Tongue (tissue), 3 donors: ENCODE measurements at places on chromosomes 1 and 21. TPM values are rescaled to one million over a fixed set of nuclear protein-coding genes. Genes with fewer than 3 reads are reported as not detected.

DNA sequence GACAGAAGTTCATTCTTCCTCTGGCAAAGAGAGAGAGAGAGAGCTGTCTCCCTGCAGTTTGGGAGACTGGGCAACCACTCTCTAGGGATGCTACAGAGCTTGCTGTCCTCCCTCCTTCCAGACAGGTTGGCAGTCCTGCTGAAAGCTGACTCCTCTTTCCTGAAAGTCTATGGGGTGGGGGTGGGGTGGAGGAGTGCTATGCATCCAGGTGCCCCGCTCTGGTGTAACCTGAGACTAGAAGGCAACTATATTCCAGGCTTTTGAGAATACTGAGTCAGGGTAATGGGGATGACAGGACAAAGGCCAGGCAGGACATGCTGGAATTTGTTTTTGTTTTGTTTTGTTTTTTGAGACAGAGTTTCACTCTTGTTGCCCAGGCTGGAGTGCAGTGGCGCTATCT is 55.4 kb downstream of the OPTC start:
- DNase-seq, result no peak

GRCh38 chr1:175560192-175560591 is 183.2 kb downstream of the TNR start:
- DNase-seq, result no peak

- no peak for DNase-seq
Observed at GRCh38 chr1:31744165-31744888, 19.8 kb downstream of the ADGRB2 start.

DNA sequence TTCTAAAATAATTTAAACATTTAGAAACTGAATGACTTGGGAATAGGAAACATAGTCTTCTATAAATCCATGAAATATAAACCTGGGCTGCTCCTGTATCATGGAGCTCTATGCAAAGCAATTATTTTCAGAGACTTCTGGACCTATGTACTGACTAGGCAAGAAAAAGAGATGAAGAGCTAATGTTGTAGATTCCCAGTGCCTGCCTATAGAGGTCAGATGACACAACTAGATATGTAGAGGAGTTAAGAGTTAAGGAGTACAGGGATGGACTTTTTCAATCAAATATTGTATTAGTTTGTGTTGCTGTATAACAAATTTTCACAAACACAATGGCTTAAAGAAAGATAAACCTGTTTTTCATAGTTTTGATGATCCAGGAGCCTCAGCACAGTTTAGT is 1434.5 kb downstream of the KCNT2 start:
- no peak for DNase-seq

GRCh38 chr1:220338759-220339158 is 66.5 kb upstream of the RAB3GAP2 start:
- DNase-seq, result no peak

DNA sequence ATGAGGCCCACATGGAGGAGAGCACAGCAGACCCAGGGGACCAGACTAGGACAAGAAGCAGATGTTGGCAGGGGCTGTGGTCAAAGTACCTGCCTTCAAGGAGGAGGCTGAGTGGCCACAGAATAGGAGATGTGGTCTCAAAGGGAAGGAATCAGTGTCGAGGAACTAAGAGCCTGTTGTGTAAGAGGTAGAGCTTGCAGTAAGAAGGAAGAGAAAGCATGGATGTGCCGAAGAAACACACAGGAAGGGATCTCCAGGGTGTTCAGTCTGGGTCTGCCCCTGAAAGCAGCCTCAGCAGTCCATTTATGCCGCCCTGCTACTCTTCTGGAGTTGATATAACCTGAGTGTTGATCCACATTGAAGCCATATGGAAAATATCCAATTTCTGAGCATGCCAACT is 83.9 kb downstream of the NID1 start:
- no peak for DNase-seq

DNA sequence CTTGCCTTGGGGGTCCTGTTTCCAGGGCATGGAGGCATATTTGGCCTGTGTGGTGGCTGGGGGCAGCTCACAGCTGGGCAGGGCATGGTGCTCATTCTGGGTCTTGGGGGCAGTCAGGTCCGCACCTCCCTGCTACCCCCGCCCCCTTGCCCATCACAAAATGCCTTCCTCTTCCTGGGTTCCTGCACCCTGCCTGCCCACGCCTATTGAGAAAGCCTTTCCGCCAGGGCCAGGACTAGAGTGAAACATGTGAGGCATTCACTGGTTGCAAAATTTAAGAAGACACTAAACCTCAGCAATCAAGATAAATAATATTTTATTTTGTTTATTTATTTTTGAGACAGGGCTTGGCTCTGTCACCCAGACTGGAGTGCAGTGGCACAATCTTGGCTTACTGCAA is 19.7 kb downstream of the PTAFR start:
- DNase-seq, result no peak

DNA sequence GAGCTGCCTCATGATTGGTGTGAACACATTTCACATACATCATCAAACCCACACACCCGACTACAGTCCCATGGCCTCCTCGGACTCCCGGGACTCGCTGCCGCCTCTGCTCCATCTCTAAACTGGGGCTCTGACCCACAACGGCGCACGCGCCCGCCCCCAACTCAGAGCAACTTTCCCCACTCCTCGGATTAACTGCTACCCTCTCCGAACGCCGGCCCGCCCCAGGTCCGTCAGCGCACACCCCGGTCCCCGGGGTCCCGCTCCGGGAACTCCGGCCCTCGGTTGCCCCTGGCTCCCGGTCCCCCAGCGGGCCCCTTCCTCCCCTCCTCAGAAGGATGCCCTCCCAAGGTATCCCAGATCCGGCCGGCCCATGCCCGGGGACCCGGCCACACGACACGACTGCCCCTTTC is 740 bp downstream of the DSTYK start:
- DNase-seq, result no peak

CFAP74 gene
- 0.62 TPM for total RNA-seq

HSPB7 gene
- 93.7 TPM for total RNA-seq

DIRAS3 gene
- 10.3 TPM for total RNA-seq

GRCh38 chr21:21851657-21852056 is 853.4 kb downstream of the NCAM2 start:
- DNase-seq, result peak; percentile 6

- no peak for DNase-seq
Observed at GRCh38 chr1:160606611-160607010, 27.3 kb upstream of the CD84 start.

GRCh38 chr21:28444557-28444956 is 548.1 kb downstream of the LTN1 start:
- DNase-seq, result no peak

TMOD4 gene
- 28.3 TPM for total RNA-seq

- DNase-seq, result no peak
Observed at GRCh38 chr1:228842094-228842775, 107.0 kb downstream of the RHOU start.

GRCh38 chr1:14881775-14882672 is 271.5 kb upstream of the TMEM51 start:
- no peak for DNase-seq

- no peak for DNase-seq
Observed at GRCh38 chr1:225709101-225709500, 56.2 kb upstream of the ENAH start.

PROK1 gene
- total RNA-seq, result not detected

MEGF6 gene
- 33.6 TPM for total RNA-seq

DNA sequence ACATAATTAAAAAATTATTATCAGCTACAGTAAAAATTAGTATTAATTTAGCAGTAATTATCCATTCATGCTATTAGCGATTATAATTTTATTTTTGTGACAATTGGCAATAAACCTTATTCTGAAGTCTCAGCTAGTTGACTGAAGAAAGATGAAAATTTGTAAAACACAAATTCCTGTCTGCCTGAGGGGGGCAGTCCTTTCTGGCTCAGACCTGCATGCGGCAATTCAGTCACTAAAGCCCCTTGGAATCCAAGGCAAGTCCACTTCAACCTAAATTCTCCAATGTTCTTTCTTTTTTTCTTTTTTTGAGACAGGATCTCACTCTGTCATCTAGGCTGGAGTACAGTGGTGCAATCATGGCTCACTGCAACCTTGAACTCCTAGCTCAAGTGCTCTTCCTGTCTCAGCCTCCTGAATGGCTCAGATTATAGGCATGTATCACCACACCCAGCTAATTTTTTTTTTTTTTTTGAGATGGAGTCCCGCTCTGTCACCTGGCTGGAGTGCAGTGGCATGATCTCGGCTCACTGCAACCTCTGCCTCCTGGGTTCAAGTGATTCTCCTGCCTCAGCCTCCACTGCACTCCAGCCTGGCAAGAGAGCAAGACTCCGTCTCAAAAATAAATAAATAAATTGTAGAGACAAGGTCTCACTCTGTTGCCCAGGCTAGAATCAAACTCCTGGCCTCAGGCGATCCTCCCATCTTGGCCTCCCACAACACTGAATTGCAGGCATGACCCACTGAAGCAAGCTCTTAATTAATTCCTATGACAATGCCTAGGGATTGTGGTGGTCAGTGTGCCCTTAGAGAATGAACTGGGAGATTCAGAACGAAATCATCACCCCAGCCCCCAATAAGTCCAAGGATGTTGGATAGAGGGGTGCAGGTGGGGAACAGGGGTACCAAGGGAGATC is 24.2 kb upstream of the ITPKB start:
- no peak for DNase-seq

DNA sequence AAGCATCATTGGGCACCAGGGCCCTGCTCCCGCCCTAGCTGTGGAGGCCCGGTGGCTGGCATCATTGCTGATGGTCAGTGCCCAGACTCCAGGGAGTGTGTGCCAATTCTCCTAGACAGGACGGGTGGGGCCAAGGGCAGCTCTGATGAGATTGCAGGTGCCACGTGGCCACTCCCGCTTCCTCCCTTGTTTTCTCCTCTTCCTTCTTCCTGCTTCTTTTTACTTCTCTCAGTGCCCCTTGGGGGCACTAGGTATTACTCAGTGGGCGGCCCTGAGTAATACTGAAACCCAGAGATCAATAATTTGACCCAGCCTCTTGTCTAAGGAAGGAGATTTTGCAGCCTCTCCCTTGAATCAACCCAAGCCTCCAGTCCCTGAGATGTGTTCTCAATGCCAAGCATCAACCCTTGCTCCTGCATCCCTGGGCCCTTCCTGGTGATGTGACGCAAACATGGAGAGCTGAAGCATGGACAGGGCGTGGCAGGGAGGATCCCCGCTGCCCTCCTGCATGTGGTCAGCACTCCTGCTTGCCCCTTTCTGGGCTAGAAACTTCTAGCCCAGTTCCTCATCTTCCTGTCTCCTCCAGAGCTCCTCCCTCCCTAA is 32.4 kb downstream of the CDK18 start:
- no peak for DNase-seq

DNA sequence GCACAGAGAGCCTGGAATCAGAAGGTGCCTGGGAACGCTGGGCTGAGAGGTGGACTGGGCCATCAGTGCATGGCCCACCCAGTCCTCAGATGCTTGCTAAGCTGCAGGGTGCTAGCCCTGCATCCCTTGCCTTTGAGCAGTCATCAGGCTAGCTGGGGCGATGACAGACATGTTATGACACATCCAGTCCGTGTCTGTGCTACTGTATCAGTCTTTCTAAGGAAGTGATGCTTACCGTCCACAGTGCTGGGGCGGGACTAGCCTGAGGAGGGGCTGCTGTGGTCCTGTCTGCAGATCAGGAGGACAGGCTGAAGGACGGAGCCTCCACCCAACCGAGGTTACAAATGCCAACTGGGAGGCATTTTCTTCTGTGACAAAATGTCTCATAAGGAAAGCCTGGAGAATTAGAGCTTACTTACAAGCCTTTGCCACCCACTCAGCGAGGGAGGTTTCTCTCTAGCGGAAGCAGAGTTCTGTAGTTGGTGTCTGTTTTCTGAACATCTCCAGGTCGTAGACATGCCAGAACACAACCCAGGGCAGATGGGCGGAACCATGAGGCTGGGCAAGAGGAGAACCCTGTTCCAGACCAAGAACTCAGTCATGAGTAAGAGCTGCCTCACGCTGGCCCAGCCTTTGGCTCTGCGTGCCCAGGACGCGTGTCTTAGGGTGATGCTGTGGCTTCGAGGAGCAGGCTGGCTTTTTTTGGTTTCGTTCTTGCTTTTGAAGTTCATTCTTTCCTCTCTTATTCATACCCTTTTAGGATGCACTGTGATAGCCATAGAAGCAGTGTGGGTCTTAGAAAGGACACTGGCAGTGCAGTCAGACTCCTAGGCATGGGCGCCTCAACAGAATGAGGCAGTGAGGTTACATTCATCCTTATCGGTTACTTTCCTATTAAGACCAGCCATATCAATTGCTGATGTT is 14.3 kb downstream of the SLFNL1 start:
- DNase-seq, result no peak

DNA sequence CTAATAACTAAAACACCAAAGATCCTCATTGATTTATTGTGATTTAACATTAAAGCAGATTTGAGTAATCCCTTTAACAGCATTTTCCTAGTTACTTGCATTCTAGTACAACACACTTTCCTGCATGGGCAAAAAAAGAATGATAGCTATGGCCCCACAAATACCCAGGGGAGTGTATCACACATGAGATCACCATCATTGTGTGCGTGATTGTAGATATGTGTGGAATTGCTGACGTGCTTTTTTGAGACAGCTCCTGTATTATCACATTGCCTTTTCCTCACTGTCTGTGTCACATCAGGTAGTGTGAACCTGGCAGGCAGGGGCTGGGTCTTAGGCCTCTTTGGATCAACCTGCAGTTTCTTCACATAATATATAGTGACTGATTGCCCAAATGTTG is 48.5 kb upstream of the SAMD13 start:
- no peak for DNase-seq

DNA sequence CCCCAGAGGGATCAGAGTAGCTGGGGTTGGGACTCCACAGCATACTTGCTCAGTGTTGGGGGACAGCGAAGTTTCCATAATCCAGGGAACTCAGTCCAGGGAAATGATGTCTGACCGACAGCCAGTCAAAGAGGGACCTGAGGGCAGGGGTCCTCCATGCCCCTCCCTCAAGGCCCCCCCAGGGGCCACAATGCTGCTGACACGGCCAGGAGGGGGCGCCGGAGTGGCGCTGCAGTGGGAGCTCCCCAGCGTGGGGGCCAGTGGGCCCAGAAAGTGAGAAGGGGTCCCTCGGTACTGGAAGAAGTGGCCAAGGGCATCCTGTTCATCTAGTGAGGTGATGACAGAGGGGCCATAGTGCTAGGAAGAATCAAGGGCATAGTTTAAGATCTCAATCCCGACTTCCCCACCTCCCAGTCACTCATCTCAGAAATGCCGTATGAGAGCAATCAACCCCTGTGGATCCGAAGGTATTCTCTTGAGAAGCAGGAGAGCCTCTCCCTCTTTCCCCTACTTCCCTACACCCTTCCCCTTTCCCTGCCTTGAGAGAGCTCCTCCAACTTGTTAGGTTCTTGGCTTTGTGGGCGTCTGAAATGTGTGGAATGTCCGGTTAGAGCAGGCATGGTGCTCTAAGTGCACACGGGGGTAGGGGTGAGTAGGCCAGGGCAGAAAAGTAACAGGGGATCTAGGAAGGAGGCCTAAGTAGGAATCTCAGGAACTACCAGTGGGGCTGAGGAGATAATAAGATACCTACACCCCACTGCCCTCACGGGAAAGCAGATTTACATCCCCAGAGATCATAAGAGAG is 4.1 kb downstream of the NUDT17 start:
- no peak for DNase-seq

GRCh38 chr21:36946949-36947356 is 19.5 kb downstream of the HLCS start:
- no peak for DNase-seq

- DNase-seq, result peak; percentile 59
Observed at GRCh38 chr1:47763591-47764171, 233.5 kb downstream of the TRABD2B start.

MTARC1 gene
- 5.1 TPM for total RNA-seq

MR1 gene
- 8.4 TPM for total RNA-seq

GRCh38 chr1:14815175-14815877 is 216.8 kb downstream of the KAZN start:
- DNase-seq, result no peak

CYYR1 gene
- total RNA-seq, result 12.6 TPM
